RCC 7860 (cell line): ENCODE measurements at places on chromosomes 1 and 21.

- no peak for DNase-seq
Measured at GRCh38 chr1:181863006-181863405, 198.5 kb downstream of the ZNF648 start.

GRCh38 chr1:217052626-217053025 is 329.4 kb upstream of the ESRRG start:
- no peak for DNase-seq

DNA sequence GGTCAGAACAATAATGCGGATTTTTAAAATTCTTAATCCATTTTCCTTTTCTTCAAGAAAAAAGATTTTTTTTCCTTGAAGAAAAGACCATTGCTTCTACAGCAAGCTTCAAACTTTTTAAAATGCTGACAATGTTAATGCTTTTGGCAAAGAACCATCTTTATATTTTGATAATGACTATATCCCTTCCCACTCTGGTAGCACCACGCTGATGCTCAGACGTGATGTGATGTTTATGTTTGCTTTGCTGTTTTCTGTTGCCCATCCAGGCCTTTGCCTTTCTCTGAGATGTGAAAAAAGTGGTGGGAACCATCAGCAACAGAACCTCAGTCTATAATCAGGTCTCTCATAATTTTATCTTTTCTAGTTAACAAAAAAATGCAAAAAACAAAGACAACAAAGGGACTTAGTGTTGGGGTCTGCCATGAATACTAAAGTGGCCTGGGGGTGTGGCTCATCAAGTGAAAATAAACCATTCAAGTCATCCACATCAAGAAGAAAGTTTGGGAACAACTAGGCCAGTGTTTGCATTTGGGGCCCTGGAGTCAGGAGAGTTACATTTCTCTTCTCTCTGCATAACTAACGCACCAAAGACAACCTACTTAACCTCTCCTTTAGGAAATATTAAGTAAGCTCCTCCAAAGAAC is 244.6 kb upstream of the DMRTA2 start:
- DNase-seq: no peak

- no peak for DNase-seq
Measured at GRCh38 chr1:229001467-229002011, 266.3 kb downstream of the RHOU start.

DNA sequence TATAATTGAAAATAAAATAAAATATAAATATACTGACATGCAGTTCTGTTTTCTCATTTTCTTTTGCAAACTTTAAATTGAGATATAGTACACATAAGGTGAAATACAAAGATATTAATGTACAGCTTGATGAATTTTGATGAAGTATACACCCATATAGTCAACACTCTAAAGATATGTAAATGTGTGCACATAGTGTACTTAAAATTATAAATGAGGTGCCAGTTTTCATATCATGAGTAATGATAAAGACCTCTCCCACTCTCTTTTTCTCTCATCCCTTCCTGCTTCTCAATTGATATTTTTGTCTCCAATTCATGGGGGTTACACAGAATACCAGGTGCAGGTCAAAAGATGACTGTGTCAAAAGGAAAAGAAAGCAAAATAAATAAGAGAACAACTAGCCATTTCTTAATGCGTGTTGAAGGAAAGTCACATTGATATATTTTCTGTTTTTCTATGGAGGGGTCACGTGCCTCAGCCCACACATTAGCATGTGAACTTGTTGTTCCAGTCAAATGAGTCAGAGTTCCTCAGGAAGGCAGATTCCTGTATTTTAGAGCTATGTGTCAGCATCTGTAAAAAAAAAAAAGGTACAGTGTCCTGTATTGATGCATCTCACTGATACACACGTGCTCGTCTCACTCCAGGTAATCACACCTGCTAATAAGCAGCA is 64.3 kb upstream of the HOOK1 start:
- peak; percentile 15 for DNase-seq

DNA sequence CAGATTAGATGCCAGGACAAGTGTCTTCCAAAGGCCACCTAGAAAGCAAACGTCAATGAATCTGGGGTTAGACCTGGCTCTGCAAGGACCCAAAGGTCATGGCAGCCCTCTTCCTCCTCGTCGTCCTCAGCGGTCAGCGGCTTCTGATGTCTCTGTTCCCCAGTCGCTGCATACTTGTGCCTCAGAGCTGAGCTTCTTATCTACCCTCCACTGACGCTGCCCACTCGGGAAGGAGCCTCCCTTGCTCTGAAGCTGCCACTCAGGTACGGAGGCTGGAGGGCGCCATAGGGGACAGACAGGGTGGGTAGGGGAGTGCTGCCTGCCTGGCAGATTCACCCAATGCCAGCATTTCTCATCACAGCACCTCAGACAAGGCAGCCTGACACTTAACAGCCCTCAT is 11.4 kb upstream of the UMODL1 start:
- no peak for DNase-seq

GRCh38 chr1:204684206-204684570 is 1.4 kb downstream of the LRRN2 start:
- no peak for DNase-seq

- no peak for DNase-seq
Measured at GRCh38 chr1:42533101-42533863, 70.2 kb downstream of the CCDC30 start.

DNA sequence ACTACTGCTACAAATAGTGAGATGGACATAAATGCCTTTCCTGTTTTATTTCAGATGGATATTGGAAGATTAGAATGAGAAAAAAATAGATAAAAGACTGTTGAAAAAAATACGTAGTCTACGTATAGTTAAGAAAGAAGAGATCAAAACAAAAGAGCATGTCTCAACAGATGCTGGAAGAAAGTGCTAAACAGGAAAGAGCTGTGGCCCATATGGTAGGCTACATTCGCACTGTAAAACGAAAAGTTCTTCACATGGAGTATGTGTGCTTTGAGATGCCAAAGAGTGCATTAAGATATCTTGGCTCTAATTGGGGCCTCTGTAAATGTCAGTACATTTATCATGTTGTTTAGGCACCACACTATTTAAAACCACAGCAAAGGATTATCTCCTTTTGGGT is 741.7 kb downstream of the LTN1 start:
- no peak for DNase-seq

DNA sequence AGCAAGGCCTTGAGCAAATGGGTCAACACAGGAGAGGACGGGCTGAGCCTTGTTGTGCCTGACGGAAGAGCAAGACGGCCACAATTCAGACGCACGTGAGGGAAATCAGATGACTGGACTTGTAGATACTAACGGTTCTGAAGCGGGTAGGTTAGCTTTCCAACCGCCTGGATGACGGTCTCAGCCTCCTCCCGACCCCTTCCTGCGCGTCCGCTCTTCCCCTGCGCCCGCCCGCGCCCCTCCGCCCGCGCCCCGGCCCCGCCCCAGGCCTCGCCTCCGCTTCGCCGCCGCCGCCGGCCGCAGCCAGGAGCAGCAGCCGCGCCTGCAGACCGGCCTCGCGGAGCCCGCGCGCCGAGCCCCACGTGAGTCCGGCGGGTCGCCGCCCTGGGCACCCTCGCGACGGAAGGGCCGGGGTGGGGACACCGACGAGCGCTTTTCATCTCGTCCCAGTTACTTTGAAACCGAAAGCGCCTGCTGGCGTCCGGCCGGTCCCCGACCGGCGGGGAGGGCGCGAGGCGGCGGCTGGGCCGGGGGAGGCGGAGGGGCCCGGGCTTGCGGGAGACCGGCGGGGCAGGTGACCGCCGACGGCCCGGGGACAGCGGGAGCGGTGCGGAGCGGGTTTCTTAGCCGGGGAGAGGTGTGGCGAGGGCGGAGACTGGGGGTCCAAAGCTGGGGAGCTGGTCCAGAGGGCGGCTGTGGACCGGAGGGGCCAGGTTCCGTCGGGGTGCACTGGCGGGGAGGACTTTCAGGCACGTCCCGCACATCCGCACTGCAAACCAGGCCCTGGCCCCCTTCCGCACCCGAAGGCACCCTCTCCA is at the start of gene TRAF5:
Gene TRAF5 (plus strand): TSS at position 306 of the 818 bp plus-strand sequence. CDS start 26,407 bp downstream, outside the sequence.
- DNase-seq: no peak

DNA sequence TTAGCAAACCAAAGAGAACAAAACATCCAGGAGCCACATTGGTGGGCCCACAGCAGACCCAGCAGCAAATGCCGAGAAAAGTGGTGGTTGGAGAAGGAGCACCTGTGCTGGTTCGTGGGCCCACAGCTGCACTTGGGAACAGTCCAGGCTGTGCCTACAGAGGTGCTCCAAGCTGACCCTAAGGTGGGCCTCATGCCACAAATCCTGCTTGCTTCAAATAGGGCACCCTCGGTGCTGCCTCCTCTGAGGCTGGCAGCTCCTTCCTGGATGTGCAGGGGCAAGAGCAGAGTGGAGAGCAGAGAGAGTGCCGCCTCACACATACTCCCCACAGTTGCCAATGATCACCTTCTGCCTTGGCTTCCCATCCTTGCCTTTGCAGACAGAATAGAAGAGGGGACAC is 40.1 kb downstream of the BMP8A start:
- no peak for DNase-seq

DNA sequence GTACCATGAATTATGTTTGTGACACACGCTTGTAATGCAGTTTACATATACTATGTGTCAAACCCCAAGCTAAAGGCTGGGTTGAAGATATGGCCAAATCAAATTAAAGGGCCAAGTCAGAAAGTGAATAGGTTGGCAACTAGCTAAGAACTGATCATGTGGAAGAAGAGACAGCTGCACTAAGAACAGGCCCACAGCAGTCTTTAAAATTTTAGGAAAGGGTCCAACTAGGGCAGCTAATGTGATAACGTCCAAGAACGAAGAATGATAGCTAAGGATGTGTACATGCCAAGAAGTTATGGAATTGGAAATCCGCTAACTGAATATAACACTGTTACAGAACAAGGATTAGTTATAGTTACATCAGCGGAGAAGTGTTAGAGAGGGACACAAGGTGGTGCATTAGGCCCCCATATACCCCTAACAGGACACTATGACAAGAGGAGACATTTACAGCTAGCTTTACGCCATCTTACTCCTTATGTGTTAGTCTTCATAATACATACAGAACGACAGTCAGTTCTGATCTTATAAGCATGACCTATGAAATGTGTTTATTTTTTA is 6.5 kb upstream of the RNF2 start:
- DNase-seq: no peak

DNA sequence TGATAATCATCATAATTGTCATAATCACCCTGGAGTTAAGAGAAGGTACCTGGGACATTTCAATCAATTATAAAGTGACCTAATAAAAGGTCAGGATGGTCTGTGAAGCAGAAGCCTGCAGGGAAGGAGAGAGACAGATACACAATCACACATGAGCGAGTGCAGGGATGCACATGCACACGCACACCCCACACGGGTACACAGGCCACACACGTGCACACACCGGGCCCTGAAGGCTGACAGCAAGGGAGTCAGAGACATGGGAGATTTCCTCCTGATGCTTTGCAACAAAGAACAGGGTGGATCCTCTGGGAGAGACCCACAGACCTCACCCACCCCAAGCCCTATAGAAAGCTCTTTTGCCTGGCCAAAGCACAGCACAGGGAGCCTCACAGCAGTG is 82.3 kb upstream of the ZC3H12A start:
- DNase-seq: no peak

GRCh38 chr1:27597516-27598294 is 6.2 kb downstream of the AHDC1 start:
- no peak for DNase-seq

DNA sequence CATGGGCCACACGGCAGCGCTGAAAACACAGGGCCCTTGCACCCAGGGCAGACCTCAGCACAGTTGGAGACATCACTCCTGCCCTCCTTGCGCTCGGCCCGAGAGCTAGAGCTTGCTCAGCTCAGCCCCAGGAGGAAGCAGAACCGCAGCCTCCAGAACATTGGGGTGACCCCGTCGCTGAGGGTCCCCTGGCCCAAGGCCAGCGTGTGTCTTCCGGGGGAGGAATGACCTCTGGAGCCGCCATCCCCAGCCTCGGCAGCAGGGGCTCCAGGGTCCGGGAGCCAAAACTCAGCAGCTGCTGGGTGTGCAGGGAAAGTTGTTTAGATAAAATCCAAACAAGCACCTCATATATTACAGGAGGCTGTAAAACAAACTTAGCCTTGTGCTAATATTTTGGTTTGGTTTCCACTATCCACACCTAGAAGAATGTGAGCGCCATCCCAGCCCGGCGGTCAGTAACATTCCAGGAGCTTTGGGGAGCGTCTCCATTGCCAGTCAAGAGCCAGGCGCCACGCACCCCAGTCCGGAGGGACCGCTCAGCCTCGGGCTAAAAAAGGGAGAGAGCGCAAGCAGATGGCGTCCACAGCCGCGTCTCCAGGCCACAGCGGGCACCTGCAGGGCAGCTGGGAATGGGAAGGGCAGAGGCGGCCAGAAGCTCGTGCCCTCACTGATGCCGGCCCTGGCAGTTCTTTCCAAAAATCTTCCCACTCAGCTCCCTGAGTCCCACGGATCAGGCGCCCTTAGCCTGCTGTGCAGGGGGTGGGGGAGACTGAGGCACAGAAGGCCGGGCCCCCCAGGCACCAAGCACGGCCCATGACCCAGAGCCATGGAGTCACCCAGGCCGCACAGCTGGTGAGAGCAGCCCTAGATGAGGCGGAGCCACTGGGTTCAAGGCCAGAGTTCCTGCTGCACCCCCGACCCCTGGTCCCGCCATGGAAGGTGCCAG is 52.0 kb downstream of the SLX9 start:
- no peak for DNase-seq

GRCh38 chr1:226738421-226738994 is 574 bp downstream of the ITPKB start:
- no peak for DNase-seq

- no peak for DNase-seq
Measured at GRCh38 chr1:36137776-36138175, 11.5 kb downstream of the TRAPPC3 start.

DNA sequence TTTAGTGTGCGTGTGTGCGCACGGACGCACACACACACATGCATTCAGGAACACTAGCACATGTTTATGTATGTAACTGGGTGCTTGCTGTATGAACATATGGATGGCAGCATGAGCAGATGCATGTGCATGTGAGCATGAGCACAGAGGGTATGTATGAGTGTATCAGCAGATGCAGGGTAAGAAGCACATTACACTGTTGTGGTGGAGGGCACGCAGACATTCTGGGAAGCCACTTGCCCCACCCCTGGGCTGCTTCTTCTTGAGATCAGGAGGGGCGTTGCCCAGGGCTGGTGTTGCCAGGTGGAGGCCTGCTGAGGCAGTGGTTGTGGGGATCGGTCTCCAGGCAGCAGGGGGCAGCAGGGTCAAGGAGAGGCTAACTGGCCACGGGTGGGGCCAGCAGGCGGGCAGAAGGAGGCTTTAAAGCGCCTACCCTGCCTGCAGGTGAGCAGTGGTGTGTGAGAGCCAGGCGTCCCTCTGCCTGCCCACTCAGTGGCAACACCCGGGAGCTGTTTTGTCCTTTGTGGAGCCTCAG is 3.9 kb upstream of the P3R3URF start:
- DNase-seq: peak; percentile 31

DNA sequence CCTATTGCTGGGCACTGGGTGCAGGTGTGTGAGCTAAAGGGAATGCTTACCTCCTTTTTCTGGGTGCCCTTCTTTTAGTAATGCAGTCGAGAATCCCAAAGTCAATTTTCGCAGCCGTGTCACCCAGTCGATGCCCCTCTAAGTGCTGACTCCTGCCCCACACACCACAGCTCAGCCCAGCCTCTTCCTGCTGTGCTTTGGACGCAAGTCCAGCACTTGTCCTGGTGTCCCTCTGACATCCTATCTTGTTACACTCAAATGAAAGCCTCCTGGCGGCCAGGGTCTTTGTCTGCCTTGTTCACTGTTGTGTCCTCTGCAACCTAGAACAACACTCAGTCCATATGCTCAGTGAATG is 58.5 kb upstream of the RUNX3 start:
- no peak for DNase-seq
